Small intestine (tissue), 16 donors: ENCODE measurements at places on chromosomes 5 and 9. TPM values are rescaled to one million over a fixed set of nuclear protein-coding genes. Genes with fewer than 3 reads are reported as not detected.

Gene HAND1
- not detected for polyA plus RNA-seq

Gene PHYHD1
- polyA plus RNA-seq: 25.8 TPM

Gene PCDHB15
- polyA plus RNA-seq: 0.27 TPM

Gene MLANA
- not detected for polyA plus RNA-seq

Gene CTSV
- 171 TPM for polyA plus RNA-seq

Gene SGCD
- 0.27 TPM for polyA plus RNA-seq

Gene SPATA6L
- 8.5 TPM for polyA plus RNA-seq

DNA sequence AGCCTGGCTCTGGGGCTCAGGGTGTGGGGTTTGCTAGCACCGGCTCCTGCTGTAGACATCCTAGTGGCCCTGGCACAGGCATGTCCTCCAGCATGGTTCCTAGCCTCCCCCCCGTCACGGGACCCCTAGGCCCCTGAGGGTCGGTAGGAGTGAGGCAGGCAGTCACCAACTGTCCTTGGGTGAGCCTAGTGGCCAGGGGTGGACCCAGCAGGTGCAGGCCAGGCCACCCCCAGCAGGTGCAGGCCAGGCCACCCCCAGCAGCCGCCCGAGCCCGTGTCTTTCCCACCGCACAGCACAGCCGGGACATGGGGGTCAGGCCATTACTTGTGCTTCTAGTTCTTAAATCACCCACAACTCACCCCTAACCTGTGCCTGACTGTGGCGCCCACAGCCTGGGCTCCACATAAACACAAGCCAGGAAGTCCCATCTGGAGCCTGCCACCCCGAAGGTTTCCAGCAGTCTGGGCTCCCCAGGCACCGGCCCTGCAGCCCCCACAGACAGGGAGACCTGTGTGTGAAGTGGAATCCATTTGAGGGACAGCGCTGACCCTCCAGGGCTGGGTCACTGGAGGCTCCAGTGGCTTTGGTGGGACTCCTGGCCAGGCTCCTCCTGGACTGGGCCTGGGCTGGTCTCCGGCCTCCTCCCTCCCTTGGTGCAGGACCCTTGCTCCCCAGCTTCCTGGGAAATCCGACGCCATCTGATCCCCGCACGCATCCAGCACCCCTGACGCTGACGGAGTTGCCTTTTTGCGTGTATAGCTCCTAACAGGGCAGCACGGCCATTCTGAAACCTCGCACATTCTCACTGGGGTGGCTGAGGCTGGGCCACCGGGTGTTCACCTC, 114.1 kb upstream of the LPCAT1 start:
- DNase-seq: no peak

- DNase-seq: no peak
Observed at GRCh38 chr9:136437839-136438547, 1.7 kb downstream of the INPP5E start.

- DNase-seq: no peak
Observed at GRCh38 chr5:138139781-138140090, 508 bp upstream of the NME5 start.

DNA sequence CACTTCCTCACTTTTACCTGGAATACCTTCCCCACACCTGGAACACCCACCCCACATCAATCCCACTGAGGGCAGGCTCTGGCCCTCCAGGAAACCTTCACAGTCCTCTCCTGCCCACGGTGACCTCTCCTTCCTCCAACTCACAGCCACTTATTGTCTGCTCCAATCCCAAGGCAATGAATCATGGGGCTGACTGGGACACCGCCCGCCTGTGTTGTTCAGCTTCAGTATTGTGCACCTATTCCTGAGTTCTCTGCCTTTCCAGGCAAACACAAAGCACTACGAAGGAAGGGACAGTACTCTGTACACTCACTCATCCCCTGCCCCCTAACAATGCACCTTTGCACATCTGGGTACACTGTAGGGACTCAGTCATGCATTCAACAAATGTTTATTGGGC, 7.3 kb downstream of the PCDH1 start:
- no peak for DNase-seq

DNA sequence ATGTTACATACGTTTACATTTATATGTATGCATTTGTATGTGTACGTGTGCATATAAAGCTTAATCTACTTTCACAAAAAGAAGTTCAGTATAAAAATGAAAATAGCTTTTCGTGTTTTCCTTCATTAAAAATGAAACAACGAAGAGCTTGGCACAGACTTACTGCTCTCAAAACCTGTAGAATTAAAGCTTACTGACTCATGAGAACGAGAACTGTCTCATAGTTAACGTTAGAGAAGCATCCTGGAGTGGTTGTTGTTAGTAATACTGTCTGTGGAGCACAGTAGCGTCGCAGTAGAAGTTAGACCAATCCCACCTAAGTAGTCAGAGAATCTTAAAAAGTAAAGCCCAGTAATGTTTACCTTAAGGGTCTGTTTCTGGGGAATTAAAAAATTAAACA, 1.3 kb downstream of the MAT2B start:
- peak; percentile 31 for DNase-seq

GRCh38 chr9:95529910-95530309, 13.1 kb upstream of the PTCH1 start:
- DNase-seq: no peak

DNA sequence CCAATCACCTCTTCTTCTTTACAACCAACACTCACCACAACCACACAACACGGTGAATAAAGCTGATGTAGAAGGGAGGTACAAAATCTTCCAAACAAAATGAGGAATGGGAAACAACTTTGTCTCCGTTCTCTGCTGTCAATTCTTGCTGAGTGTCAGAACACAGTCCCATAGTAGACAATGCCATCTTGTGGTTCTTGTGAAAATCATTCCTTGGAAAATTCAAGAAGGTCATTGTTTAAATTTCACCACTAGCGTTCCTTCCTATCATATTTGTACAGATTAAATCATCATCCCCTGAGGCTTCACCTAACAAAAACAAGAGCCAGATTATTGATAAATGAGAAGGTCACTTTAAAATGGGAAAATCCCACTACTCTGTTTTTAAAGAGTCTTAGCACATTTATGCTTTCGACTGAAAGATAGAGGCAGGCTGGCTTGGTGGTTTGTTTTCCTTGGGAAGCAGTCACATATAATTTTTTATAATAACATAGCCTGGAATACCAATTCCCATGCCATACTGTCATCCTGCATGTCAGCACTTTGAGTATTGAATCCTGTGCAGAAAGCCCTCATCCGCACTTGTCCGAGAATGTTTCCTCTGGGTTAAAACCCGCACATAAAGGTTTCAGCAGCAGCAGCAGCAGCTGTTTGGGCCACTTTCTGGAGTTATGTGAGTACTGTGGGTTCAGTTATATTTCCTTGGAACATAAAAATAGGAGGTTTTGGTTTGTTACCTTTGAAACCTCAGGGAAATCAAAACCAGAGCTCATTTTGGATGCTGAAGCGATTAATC, 395.0 kb upstream of the SMARCA2 start:
- no peak for DNase-seq

GRCh38 chr5:135951807-135952206, 3.0 kb downstream of the LECT2 start:
- DNase-seq: peak; percentile 13

GRCh38 chr9:128145536-128145935, 3.7 kb upstream of the LCN2 start:
- no peak for DNase-seq

GRCh38 chr9:125233678-125234077, 7.5 kb downstream of the HSPA5 start:
- DNase-seq: peak; percentile 2

GRCh38 chr5:135154197-135154596, 120.2 kb upstream of the PITX1 start:
- no peak for DNase-seq

- no peak for DNase-seq
Observed at GRCh38 chr5:174687503-174687902, 36.9 kb upstream of the MSX2 start.

DNA sequence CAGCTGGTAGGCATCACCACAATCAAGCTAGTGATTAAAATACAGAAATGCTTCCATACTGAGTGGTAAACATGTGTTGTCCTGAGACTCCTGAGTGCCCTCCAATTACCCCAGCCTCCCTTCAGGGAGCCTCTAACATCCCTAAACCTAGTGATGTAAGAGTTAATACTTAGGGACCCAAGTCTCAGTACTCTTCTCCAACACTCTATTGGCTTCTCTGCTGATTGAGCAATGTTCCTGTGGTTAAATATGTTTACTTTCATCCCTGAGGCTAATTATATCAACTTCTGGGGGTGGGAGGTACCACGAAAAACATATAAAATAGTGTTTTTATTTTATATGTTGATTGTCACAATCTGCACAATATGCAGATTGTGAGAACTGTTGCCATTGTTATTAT, 5.0 kb downstream of the GRXCR2 start:
- no peak for DNase-seq
